ENCODE measurements at places on chromosomes 3 and 15.

GRCh38 chr3:113436809-113437208 is 4.5 kb downstream of the CFAP44 start:
- DNase-seq: no peak

GRCh38 chr3:181753391-181753790 is 41.7 kb downstream of the SOX2 start:
- no peak for DNase-seq

- no peak for DNase-seq
These were observed 189.0 kb upstream of the RGMA start for GRCh38 chr15:93278006-93278405.

DNA sequence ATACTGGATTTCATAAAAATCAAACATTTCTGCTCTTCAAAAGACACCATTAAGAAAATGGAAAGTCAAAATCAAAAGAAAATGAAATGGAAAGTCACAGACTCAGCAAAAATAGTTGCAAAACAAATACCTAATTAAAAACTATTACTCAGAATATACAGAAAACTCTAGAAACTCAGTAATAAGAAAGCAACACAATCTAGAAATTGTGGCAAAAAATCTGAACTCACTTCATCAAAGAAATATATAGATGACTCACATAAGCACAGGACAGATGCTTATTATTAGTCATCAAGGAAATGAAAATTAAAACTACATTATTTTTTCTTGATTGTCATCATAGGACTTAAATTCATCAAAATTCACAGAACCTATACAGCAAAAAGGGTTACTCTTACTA is 430.0 kb downstream of the SHQ1 start:
- no peak for DNase-seq

- no peak for DNase-seq
These were observed 197.7 kb upstream of the CTNNB1 start for GRCh38 chr3:41001556-41001955.

- no peak for DNase-seq
These were observed 357.4 kb downstream of the TBL1XR1 start for GRCh38 chr3:176839901-176840300.

GRCh38 chr15:63532307-63532744 is 27.9 kb downstream of the USP3 start:
- DNase-seq: no peak

DNA sequence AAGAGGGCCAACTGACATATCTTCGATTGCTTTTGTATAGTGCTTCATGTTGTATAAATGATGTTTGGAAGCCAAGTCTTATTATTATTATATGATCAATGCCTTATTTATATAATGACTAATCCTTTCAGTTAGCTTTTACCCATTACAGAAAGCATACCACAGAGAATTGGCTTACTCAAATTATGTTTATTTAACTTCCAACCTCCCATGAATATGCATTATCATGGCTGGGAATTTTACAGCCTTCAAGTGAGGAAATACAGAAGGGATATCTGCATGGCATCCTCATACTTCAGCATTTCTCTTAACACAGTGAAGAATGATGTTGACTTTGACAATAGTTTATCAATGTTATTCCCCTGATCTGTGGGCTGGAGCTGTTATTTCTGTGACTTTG is 225.9 kb upstream of the GAP43 start:
- DNase-seq: no peak

GRCh38 chr15:25208735-25209134 is 230.1 kb downstream of the UBE3A start:
- no peak for DNase-seq

GRCh38 chr3:78129707-78130106 is 1089.8 kb downstream of the ROBO2 start:
- no peak for DNase-seq

DNA sequence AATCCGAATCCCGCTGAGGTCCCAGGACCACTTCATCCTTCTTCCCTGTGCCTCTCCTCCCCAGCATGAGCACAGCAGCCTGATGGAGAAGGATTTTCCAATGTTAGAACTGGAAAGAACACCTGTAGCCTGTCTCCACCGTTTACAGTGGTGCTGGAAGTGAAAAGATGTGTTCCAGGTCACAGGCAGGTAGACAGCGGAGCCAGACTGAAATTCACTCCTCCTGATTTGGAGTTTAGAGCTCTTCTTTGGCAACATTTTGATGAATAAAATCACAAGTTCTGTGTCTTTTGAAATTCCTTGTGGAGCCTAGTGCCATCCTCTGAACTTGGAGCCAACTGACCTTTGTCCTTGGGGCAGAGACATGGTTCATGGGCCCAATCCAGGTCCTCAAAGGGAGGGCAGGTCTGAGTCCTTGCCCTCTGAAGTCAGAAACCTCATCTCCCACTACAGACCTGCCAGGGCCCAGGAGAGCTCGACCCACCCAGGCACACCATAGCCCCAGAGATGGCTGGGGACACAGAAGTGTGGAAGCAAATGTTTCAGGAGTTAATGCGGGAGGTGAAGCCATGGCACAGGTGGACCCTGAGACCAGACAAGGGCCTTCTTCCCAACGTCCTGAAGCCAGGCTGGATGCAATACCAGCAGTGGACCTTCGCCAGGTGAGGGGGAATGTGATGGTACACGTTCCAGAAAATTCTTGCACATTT is at the start of gene RTP3:
Gene RTP3, plus strand, starts transcription at position 421 of the 710 bp plus-strand sequence. Its CDS starts 87 bp downstream, at position 508.
- DNase-seq: no peak

GRCh38 chr3:14689247-14689980 is 14.5 kb downstream of the C3orf20 start:
- no peak for DNase-seq

- DNase-seq: no peak
These were observed 3.6 kb downstream of the CHSY1 start for GRCh38 chr15:101248274-101248673.

GRCh38 chr15:85010386-85011159 is 28.9 kb downstream of the PDE8A start:
- DNase-seq: no peak

GRCh38 chr15:40238532-40239403 is at the start of gene PAK6:
TSS of gene PAK6 (plus strand) at chr15:40239063. CDS start at chr15:40264786, 25,723 bp downstream.
- DNase-seq: no peak

GRCh38 chr15:58388211-58388610 is 43.6 kb upstream of the LIPC start:
- no peak for DNase-seq

DNA sequence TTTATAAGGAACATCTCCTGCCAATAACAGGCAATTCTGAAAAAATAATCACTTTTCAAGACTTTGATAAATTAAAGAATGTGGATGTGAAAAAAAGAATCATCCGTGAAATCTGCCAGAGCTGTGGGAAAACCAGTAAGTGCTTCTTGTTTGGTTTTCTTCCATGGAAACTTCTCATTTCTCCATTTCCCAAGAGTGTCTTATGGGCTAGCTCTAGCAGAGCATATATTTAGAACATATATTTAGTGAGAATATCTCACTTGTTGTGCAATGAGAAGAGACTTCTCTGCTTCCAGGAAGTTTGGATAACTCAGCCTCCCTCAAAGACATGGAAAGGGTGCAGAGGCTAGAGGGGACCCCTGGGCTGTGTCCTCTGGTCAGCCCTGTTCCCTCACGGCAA is 49.9 kb downstream of the COL6A5 start:
- no peak for DNase-seq
